ENCODE measurements at places on chromosomes 5 and 9.

GRCh38 chr5:15731699-15732098 is 231.7 kb downstream of the FBXL7 start:
- no peak for DNase-seq

DNA sequence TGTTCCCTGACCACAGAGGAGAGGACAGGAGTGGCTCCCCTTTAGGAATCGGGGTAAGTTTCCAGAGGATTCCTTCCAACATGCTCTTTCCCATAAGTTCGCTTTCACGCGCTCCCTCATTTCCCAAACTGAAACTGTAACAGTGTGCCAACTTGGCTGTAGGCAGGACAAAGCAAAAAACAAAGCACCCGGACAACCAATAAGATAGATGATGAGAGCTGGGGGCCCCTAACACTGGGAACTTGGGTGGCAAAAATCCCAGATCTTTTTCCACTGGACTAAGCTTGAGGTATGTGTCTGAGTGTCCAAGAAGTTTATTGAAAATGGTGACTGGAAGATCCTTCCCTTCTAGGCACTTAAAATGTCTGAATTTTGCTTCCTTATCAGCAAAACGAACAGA is 258.7 kb upstream of the IL12B start:
- no peak for DNase-seq

- no peak for DNase-seq
Observed at GRCh38 chr9:101592788-101593187, 2.0 kb downstream of the PPP3R2 start.

DNA sequence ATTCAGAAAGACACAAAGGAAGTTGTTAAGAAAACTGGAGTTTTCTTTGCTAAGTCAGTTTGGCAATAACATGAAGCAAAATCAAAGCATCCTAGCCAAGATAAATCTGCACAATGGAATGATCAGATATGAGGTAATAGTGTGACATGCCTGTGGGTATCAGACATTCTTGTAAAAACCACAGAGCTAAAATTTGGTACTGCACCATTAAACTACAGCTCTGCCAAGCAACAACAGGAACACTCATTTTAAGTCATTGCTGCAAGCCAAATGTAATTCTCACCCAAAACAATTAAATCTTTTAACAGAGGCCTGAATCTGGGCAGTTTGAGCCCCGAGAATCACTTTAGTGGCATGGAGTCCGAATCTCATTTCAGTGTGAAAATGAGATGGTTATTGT is 96.6 kb downstream of the VCAN start:
- peak; percentile 55 for DNase-seq

DNA sequence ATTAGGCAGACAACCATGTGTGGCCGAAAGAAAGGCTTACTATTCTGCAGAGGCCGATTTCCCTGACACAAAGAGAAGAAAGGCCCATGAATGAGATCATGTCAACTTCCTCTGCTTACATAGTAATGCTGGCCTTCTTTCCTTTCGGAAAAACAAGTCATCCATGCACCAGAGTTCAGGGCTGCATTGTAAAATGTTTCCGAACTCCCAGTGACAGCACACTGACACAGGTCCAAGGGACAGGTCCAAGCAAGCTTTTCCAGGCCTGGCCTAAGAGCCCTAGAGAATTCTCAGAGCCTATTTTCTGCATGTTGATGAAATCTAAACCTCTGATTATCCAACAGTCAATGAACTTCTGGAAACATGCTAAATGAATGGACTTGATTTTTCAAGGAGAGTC is 140.9 kb downstream of the ZNF608 start:
- no peak for DNase-seq

DNA sequence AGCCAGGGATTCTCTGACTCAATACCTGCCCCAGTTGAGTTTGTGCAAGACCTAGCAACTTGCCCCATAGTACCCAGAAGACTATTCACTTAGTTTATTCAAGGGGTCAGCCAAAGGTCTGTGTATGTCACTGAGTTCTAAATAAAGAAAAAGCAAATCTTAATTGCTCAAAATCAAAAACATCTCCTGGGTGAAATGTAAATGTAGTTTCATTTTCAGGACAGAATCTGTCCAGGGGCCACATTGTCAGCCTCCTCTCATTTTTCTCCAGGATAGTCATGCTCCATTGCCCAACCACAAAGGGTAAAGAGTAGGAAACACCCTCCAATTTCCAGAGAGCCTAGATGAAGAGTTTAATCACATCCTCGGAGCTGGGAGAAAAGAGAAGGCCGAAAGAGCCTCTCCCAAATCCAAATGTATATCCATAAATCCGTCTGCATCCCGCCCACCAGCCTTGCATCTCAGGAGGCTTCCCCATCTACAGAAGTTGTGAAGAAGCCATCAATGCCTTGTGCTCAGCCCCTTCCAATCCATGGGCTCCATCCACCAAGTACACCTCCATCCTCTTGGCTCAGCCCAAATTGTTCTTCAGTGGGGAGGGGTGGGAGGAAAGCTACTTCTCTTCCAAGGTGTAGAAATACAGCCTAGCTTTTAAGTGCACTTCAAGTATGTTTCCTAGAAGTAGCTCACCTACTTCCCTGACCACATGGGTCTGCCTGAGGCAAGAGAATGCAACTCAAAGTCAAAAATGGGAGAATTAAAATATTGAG is 26.9 kb downstream of the ADAM19 start:
- DNase-seq, result no peak

DNA sequence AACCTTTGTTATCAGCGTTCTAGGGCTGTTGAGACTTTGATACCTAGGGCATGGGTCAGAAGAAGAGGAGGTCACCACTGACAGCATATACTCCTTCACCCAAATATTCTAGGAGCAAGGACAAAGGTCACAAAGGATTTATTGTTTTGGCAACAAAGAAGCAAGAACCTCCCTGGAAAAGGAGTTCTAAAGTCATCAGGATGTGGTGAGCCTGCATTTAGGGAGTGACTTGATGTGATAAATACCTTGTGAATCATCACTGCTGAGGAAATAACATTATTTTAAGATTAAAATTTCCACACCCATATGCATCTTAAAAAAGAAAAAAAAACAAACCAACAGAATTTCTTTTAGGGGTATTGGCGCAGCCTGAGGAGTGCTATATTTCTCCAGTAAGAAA is 13.9 kb downstream of the IFNA1 start:
- DNase-seq, result no peak

Measured in MM.1S (cell line).